ENCODE measurements at places on chromosomes 11 and 22.

- DNase-seq: no peak
Observed at GRCh38 chr11:19350160-19350559, 109.4 kb upstream of the E2F8 start.

DNA sequence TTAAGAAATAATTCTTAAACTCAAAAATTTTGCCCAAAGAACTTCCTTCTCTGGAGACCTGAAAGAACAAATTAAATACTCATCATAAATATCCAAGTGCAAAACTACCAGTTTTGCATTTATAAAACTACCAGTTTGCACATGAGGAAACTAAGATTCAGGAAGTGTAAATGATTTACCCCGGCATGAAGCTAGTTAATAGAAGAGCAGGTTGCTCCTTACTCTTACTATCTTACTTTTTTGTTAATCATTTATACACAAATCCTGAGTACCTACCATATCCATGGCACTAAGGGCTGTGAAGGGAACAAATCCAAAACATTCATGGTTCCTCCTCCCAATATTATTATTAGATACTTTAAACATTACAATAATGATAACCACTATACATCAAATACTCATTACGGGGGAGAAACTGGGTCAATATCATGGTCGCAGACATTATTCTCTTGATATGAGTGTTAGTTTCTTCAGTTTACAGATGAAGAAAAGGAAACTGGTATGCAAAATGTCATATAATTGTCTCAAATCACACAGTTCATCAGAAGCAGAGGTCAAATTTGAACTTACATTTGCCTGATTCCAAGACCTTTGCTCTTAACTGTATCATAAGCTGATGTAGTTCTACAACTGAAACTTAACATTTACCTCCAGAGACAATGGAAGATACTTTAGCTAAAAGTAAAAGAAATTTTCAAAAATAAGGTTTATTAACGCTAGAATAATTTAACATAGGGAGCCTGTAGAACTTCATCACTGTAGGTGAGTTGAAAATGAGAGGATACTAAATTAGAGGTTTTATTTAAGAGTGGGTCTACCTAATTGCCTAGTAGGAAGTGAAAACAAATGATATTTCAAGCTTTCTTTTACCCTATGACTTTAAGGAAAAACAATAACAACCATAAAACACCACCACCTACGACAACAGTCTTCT lies 74.5 kb downstream of the FAM76B start:
- no peak for DNase-seq

- DNase-seq: no peak
Observed at GRCh38 chr11:93906486-93906885, 56.1 kb upstream of the VSTM5 start.

- DNase-seq: no peak
Observed at GRCh38 chr11:129800655-129801054, 15.0 kb upstream of the TMEM45B start.
